Keratinocyte (primary cell): ENCODE measurements at places on chromosomes 16 and 17. TPM values are rescaled to one million over a fixed set of nuclear protein-coding genes. Genes with fewer than 3 reads are reported as not detected.
A peak's percentile ranks its signal among the peaks of the same experiment; 100 is the strongest.

DNA sequence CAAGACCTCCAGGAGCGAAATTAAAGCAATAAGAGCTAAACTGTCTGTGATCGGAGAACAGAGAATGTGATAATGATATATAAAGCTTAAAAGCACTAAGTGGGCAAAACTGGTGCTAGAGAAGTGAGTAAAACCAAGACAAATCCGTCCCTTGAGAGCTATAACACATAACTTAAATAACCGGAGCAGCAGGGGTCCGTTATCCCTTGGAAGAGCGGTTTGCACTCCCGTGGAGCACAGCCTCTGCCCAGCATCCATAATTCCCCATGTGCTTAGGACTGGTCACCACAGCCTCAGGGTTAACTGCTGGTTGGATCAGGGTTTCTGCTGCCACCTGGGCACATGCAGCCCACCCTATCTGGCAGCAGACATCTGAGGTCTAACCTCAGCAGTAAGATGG lies 489.0 kb downstream of the NPIPA7 start:
- no peaks in the 10 kb centered on the region for H3K27me3 ChIP-seq
- H3K36me3 ChIP-seq = no peaks in the 10 kb centered on the region

DNA sequence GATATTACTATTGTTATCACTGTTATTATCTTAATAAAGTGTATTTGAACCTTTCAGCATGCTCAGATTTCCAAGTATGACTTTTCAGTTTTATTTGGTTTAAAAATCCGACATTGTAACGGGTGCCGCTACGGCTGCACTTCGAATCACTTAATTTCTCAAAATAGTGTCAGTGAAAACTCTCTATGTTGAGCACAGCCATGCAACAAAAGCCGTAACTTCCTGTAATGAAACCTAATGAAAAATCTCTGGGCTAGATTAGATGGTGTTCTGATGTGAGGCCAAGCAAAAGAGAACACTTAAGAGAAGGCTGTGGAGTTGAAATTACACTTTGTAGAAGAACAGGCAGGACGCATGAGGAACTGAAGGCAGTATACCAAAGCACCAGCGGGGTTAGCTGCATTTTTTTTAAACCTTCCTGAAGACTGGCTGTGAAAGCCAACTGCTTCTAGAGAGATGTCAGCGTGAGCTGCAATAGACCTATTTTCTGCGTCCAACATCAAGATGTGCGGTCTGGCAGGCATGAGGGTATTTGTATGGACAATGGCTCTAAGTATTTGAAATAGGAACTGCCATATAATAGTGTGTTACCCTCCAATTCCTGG lies 1545.0 kb upstream of the GOT2 start:
- H3K4me1 ChIP-seq = no peaks in the 10 kb centered on the region
- no peak overlapping the region for H3K4me3 ChIP-seq
- no peaks in the 10 kb centered on the region for H3K27me3 ChIP-seq
- H3K27ac ChIP-seq = no peak overlapping the region
- H3K36me3 ChIP-seq = no peaks in the 10 kb centered on the region
- no peak for DNase-seq

GRCh38 chr17:3926860-3927627 lies 10.8 kb upstream of the P2RX1 start:
- no peaks in the 10 kb centered on the region for H3K36me3 ChIP-seq
- DNase-seq = no peak
- H3K27me3 ChIP-seq = peaks cover 10% of the 10 kb centered on the region

DNA sequence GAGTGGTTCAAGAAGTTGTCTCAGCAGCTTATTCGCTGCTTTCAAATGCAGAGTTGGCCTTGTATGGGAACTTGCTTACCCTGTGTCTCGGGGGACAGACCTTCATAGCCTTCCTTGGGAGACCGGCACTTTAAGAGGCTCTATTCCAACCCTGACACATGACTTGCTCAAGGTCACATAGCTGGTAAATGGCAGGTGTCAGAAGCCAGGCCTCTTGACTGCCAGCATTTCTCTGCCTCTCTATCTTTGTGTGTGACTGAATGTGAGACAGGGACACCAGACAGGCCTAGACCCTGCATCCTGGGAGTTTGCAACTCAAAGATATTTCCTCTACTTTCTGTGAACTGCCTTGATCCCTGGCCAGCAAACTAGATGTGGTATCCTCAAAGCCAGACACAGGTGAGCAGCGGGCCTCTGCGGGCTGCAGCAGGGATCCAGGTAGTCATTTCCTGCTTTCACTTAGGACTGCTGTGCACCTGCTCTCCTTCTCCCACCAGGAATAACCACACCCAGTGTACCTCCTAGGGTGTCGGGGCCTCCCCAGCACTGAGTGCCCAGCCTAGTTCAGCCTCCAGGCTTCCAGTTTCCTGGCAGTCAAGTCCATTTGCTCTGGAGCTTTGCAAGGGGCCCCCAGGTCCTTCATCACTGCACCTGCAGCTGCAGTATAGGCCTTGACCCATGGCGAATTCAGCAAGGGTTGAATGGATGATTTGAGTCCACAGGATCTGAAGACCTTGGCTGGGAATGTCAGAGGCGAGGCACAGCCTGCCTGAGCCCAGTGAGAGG lies 116.6 kb upstream of the TNRC6C start:
- H3K4me1 ChIP-seq = peaks cover 5% of the 10 kb centered on the region
- H3K27ac ChIP-seq = no peak overlapping the region
- DNase-seq = no peak
- no peak overlapping the region for H3K4me3 ChIP-seq
- no peaks in the 10 kb centered on the region for H3K36me3 ChIP-seq
- peaks cover 5% of the 10 kb centered on the region for H3K27me3 ChIP-seq

DNA sequence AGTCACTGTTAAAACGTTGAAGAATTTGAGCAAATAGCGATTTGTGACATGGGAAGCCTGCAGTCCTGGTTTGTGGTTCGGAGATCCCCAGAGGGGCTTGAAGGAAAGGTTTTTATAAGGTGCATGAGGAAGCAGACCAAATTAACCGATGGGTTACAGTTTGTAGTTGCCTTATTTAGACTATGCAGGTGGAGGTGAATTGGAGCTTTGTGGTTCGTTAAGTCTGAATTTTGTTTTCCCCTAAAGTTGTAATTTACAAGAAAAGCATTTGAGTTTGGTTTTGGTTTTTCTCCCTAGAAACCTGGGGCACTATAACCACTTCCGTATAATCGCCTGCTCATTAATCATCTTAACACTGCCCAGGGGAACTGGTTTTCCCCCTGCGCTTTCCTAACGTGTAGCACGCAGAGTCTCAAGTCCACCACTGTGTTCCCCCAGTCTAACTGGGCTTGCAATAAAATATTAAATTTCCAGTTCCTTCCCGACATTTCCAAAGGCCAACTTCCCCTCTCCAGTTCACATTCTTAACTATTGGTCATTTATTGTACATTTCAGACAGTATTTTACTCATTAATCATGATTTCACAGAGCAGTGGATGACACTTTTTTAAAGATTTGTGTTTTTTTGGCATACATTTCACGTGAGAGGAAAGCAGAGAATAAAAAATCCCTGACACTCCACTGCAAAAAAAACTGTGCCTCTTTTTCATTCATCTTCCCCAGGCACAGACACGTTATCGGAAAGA lies 932 bp downstream of the ZNF267 start:
- peak overlapping the region; percentile 77 for H3K4me3 ChIP-seq
- peak overlapping the region; percentile 96 for H3K27ac ChIP-seq
- peaks cover 42% of the 10 kb centered on the region for H3K4me1 ChIP-seq
- H3K27me3 ChIP-seq = no peaks in the 10 kb centered on the region

DNA sequence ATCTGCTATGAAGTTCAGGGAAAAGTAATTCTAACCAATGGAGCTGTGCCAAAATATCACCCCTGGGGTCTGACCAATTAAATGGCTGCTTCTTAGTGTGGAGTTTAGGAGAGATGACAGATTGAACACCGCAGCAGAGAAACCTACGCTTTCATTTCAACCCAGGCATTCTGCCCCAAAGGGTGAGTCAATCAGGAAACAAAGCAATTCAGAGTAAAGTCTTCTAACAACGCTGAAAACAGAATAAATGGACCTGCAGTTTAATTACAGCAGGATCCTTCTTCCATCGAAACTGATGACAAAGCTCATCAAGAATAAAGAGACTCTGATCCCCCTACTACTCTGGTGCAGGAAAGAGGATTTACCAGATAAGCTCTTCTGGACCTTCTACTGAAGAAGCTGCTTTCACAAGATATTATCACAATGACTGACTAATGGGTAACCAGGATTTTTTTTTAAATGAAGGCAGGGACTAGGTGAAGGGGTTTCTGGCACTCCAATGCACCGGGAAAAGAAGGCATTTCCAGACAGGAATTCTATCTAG lies 16.7 kb downstream of the RFFL start:
- no peak overlapping the region for H3K4me3 ChIP-seq
- H3K27me3 ChIP-seq = no peaks in the 10 kb centered on the region
- peaks cover 2% of the 10 kb centered on the region for H3K36me3 ChIP-seq
- H3K27ac ChIP-seq = no peak overlapping the region

DNA sequence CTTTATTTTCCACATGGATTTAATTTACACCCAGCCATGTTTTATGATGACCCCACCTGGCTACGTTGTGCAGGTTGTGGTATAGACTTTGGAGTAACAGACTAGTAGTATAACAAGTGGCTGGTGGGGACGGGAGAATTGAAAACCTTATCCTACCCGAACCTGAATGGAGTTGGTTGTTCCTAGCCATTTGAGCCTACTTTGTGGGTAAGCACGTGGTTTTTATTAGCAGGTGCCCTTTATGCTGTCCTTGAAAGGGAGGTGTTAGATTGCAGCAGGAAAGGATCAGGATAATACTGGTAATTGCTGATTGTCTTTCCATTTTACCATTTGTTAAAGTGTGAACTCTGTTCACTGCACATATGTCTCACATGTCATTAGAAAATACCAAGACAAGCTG lies 31.9 kb upstream of the PHAF1 start:
- no peak overlapping the region for H3K4me3 ChIP-seq
- H3K4me1 ChIP-seq = no peaks in the 10 kb centered on the region
- no peaks in the 10 kb centered on the region for H3K27me3 ChIP-seq
- DNase-seq = no peak

DNA sequence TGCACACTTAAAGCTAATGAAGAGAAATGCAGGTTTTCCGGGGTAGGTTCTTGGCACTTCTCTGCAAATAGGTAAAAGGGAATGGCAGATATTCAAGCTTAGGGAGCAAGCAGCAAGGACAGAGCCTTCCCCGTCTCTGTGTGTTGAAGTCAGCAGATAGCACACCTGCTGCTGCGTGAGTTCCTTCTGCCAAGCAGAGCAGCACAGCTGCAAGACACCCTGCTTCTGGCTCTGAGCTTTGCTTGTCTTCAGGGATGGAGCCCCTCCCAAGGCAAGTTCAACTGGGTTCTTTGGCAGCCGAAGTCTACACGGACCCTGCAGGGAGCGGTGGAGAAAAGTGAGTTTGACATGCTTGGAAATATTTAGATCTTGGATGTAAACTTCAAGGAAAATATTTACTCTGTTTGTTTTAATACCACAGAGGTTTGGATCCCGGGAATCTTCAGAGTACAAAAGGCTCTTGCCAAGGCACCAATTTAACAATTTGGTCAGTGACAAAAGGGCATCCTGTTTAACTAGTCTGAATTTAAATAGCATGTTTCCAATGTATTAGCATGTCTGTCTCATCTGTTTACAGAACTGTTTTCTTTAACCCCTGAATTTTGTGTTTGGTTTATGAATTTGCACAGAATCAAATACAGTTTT lies 113.4 kb upstream of the KCNJ16 start:
- no peak for DNase-seq
- H3K27me3 ChIP-seq = no peaks in the 10 kb centered on the region
- no peaks in the 10 kb centered on the region for H3K36me3 ChIP-seq
- H3K27ac ChIP-seq = no peak overlapping the region

DNA sequence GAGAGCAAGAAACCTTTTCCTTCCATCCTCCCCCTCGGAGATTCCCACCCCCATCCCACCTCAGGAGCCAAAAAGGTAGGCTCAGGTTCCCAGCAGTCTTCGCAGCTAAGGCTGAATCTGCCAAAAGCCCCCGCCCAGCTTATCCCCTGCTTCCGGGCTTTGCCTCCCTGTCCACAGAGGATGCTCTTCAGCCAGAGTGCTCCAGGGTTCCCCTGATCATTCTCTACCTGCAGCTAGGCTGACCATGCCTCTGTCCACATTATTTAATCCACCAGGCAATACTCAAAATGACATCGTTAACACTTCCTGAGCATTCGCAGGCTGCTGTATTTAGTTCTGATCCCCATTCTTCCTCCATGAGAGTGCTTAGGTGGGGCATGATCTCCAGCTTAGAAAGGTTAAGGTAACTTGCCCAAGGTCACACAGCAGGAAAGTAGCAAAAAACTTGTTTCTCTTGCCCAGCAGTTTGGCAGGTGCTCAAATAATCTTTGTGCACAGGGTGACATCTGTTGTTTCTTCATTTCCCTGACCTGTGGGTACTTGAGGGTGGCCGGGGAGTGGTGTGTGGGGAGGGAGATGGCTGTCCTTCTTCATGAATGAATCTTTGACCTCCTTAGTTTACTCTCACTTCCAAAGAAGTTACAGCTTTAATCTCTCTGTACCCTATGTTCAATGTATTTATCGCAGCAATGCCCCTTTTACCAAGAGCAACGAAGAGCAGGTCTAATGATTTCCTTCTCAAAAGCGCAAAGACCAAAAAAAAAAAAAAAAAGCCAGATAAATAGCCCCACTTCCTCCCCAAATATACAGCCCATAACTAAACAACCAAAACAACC lies 848 bp upstream of the TBKBP1 start:
- peaks cover 5% of the 10 kb centered on the region for H3K27me3 ChIP-seq
- H3K4me1 ChIP-seq = peaks cover 13% of the 10 kb centered on the region
- no peak for DNase-seq
- peak overlapping the region; percentile 59 for H3K4me3 ChIP-seq
- no peak overlapping the region for H3K27ac ChIP-seq

The KIF19 gene
- polyA plus RNA-seq = not detected in 3 replicates

GRCh38 chr16:1772908-1773702 lies at the start of gene MRPS34:
MRPS34 (minus strand) TSS chr16:1773134; CDS start chr16:1773119, 15 bp downstream.
- peak within 1 kb of the TSS; percentile 76 for H3K27ac ChIP-seq
- peak within 1 kb of the TSS; percentile 73 for H3K4me3 ChIP-seq
- DNase-seq = no peak
- peaks cover 11% of the 10 kb centered on the region for H3K36me3 ChIP-seq
- H3K4me1 ChIP-seq = peaks cover 22% of the 10 kb centered on the region

The OR1D5 gene
- not detected in 3 replicates for polyA plus RNA-seq

The RGS11 gene
- polyA plus RNA-seq = 0.05 TPM in 2 of 3 replicates, not detected in the other

DNA sequence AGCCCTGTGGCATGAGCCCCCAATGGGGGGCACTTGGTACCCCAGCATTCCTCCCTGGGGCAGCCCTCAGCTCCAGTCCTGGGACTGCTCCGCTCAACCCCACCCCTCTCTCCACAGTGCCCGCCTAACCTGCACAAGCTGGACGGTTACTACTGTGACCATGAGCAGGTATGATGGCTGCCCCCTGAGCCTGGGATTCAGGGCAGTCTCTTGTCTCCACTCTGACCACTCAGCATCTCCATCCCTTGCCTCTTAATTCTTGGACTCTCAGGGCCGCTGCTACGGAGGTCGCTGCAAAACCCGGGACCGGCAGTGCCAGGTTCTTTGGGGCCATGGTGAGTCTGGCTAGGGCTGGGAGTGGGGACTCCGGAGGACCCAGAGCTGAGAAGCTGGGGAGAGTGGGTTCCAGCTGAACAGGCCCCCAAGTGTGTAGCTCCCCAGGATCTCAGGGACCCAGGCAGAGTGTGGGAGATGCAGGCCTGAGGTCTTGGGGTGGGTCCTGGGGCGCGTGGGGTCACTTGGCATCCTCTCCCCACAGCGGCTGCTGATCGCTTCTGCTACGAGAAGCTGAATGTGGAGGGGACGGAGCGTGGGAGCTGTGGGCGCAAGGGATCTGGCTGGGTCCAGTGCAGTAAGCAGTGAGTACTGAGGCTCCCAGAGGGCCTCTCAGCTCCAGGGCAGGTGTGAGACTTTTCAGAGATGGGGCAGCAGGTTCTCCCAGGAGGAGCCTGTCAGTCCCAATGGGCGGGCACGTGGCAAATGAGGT lies 18.0 kb downstream of the ADAM11 start:
- peaks cover 18% of the 10 kb centered on the region for H3K27me3 ChIP-seq
- H3K4me1 ChIP-seq = peaks cover 18% of the 10 kb centered on the region
- H3K4me3 ChIP-seq = no peak overlapping the region
- H3K27ac ChIP-seq = no peak overlapping the region
- DNase-seq = no peak

The TMEM88 gene
- 0.14 to 0.45 TPM (median 0.24 TPM) in 3 replicates for polyA plus RNA-seq
